ENCODE measurements at places on chromosomes 6 and 20.
A peak's percentile ranks its signal among the peaks of the same experiment; 100 is the strongest.

GRCh38 chr6:76120302-76120701, 47.8 kb upstream of the IMPG1 start:
- no peak for DNase-seq

- no peak for DNase-seq
These were observed 233.1 kb downstream of the PACRG start for GRCh38 chr6:162960679-162961457.

DNA sequence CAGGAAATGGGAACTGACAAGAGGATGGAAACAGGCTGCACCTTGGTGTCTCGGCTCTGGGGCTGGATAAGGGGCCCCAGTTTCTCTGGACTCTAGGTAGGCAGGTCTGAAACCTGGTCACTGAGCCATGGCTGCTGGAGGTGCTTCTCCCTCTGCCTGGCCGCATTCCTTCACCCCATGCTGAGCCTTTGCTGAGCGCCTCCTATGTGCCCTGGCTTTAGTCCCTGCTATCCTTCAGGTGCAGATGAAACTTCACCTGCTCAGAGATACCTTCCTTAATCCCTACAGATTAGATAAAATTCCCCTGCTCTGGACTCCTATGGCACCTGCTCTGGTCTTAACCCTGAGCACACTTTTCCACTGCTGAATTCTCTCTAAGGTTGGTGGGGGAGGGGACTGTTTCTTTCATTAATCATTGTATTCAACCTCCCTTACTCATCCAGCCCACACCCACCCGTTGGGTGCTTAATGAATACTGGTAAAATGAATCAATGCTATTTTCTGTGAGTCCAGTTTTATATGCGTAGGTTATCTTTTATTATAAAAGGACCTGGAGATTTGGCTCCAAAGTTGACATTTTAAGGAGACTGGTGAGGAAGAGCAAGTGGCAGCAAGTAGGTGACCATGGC, 19.3 kb downstream of the MYLK4 start:
- DNase-seq = no peak

- DNase-seq = no peak
These were observed 73.4 kb upstream of the FRMD1 start for GRCh38 chr6:168152306-168152963.

DNA sequence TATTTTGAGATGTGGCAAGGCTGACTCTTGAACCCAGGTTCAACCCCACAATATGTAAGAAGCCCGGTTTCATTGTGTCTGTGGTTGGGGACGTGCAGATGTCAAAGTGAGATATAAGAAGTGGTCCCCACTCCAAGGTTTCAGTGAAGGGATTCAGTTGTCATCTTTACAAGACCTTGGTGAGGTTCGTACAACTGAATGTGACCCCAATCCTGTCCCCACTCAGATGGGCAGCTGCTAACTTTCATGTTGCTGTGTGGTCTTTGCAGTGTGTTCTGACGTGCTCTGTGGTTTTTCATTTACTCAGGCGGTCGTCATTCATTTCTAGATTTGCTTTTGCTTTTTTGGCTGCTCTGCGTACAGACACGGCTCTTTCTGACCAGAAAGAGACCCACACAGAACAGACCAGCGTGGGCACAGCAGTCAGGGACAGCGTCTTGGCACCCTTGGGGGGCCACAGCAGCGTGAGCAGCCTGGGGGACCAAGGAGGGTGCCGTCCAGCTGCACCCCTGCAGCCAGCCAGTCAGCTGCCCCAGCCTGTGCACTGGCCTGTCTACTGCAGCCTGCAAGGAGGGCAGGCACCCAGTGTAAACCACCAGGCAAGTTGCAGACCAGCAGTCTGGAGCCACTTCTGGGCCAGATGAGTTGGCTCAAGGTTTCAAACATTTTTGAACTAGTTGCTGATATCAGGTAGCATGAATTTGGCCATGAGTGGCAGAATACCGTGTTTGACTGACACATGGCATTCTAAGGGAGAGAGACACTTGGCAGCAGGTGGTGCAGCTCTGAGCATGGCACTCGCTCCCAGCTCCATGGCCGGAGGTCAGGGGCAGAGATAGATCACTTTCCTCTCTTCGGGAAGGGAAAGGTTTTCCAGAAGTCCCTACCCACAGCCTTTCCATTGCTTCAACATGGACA, 49.4 kb upstream of the IRF4 start:
- DNase-seq = peak; percentile 87

- peak; percentile 53 for DNase-seq
These were observed 79.0 kb downstream of the ALDH8A1 start for GRCh38 chr6:134870677-134871498.

DNA sequence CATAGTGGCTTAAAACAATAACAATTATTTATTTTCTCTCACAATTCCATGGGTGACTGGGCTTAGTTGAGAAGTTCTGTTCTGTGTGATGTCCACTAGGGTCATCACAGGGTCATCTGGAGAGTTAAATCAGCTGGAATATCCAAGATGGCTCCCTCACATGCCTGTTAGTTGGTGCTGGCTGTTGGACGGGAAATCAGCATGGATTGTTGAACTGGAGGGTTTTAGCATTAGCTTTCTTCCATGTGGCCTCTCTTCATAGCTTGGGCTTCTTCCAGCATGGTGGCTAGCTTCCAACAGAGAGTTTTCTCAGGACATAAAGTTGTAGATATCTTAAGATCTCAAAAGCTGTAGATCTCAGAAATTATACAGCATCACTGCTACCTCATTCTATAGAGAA, 19.6 kb downstream of the MARCKS start:
- DNase-seq = no peak

GRCh38 chr20:57249073-57249472, 17.4 kb downstream of the BMP7 start:
- no peak for DNase-seq

DNA sequence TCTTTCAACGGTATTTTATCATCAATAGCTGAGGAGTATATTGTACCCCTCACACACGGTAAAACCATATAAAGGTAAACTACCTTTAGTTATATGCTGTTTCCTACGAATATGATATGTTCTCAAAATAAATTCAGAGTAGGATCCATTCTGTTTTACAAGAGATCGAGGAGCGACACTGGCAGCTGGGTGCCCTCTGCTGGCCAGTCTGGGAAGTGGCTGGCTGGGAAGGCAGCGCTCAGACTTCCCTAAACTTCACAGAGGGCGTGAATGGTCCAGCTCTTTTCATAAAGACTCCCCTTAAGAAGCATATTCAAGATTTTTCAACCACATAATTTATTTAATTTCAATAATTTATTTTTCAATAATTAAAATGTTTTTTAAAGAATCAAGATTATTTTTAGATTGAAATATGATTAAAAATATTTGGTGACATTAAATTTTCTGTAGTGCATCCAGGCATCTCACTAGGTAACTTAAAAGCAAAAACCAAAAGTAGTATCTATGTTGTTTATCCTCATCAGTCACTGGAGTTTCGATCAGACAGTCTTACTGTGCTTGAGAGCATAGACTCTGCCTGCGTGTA, 187.5 kb upstream of the PDE10A start:
- DNase-seq = peak; percentile 84

DNA sequence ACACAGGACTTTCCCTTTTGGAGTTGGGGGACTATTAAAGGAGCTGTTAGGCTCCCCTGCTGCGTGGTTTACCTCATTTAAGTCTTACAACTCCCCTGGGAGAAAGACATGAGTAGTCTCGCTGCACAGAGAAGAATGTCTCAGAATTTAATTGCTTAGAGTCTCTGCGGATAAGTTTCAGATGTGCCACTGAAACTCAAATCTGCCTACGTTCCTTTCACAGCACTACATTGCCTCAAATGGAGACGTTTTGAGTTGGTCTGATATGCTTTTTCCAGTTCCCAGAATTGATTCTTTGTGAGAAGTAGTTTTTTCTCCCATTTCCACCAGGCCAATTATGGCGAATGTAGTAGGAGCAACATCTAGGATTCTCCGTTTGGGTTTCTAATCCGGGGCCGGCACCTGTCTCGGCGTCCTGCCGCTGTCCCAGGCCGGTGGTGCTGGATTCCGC, 532 bp upstream of the SLC35F1 start:
- DNase-seq = no peak

DNA sequence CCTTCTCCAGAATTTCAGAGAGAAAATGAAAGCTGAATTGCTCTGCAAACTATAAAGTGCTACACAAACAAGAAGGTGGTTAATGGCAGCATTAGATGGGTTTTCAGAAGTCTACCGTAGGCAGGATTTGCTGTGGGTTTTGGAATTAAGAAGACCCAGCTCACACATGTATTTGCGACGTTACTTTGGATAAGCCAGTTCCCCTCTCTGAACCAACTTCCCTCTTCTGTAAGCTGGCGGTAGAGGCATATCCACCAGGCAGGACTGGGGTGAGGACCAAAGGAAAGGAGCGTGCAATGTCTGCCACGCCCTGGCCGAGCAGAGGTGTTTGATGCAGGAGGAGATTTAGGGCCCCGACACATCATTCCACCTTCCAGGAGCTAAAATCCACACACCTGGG, 6.9 kb downstream of the RSPO4 start:
- DNase-seq = no peak
